NCI-H1092 (cell line): ENCODE measurements at places on chromosomes 16 and 17.
A peak's percentile ranks its signal among the peaks of the same experiment; 100 is the strongest.

GRCh38 chr17:57779706-57780105 lies 34.6 kb upstream of the CCDC182 start:
- no peak for DNase-seq

- DNase-seq, result no peak
Measured at GRCh38 chr16:48612611-48613010, 2.6 kb upstream of the N4BP1 start.

DNA sequence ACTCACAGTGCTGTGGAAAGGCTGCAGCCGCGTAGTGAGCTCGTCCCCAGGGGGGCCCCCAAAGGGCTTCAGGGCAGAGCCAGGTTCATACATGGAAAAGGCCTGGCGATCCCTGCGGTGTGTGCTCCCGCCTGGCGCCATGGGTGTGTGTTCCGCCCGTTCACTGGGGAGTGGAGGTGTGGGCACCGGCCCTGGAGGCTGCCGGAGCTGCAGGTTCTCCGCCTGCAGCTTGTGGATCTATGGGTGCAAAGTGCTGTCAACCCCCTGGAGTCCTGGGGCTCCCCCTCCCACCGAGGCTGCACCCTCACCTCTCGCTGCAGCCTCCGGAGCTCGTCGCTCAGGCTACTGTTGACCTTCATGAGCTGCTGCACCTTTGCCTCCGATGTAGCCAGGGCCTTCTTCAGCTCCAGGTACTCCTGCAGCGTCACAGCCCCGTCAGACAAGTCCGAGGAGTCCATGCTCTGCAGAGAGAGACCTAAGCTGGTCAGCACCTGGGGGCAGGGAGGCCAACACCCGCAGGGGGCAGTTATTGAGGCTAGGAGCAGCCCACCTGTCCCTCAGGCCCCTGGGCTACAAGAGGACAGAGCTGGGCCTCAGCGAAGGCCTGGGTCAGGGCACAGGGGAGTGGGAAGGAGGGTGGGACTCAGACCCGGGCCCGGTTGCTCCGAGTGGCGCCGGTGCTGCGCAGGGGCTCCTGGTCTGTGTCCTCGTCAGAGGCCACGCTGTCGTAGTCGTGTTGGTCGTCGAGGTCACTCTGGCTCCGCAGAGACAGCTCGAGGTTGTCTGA lies 7.9 kb downstream of the TP53I13 start:
- DNase-seq, result no peak

GRCh38 chr17:64064331-64064730 lies 43.9 kb upstream of the ICAM2 start:
- no peak for DNase-seq

DNA sequence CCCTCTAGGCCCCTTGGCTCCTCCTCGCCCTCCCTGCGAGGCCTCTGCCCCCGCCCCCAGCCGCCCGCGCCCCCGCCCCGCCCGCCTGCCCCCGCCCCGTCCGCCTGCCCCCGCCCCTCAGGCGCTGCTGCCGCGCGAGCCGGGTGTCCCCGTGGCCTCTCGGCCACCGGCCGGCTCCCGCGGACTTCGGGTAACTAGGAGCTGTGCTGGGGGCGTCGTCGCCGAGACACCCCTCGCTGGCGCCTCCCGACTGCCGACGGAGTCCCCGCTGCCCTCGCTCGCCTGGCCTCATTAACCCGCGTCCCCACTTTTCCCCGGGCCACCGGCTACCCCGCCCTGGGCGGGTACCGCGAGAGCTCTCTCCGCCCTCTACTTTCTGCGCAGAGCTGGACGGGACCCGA lies at the start of gene TLCD1:
Gene TLCD1 (minus strand): TSS at position 8 of the 401 bp plus-strand sequence. CDS start 136 bp downstream, outside the sequence.
- peak; percentile 56 for DNase-seq

GRCh38 chr16:30925632-30925987 lies 2.2 kb downstream of the FBXL19 start:
- DNase-seq, result no peak
